Fibroblast of skin of left quadriceps (primary cell): ENCODE measurements at places on chromosomes 16 and 17.
A peak's percentile ranks its signal among the peaks of the same experiment; 100 is the strongest.

- DNase-seq: no peak
Observed at GRCh38 chr16:88759976-88760350, 25.1 kb downstream of the PIEZO1 start.

GRCh38 chr17:44397479-44398440, 8.3 kb upstream of the ITGA2B start:
- no peak for DNase-seq

DNA sequence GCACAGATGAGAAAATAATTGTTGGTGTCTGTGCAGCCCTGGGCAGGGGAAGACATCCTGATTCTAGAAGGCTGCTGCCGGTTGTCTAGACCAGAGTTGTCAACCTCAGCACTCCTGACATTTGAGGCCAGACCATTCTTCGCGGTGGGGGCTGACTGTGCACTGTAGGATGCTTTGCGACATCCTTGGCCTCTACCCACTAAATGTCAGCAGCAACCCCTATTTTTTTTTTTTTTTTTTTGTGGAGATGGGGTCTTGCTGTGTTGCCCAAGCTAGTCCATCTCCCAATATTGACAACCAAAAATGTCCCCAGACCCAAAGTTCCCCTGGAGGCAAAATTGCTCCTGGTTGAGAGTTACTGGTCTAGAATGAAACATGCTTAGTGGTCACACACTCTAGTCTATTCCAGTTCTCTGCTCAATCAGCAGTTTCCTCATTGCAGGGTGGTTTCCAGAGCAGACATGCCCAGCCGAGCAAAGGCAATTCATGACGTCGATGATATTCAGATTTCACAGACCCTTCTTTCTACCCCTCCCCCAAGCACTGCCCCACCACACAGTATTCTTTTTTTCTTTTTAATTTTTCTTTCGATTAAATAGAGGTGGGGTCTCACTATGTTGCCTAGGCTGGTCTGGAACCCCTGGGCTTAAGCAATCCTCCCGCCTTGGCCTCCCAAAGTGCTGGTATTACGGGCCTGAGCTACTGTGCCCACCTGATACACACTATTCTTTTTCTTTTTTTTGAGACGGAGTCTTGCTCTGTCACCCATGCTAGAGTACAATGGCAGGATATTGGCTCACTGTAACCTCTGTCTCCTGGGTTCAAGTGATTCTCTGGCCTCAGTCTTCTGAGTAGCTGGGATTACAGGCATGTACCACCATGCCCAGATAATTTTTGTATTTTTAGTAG, 9.0 kb downstream of the C17orf99 start:
- DNase-seq: no peak

DNA sequence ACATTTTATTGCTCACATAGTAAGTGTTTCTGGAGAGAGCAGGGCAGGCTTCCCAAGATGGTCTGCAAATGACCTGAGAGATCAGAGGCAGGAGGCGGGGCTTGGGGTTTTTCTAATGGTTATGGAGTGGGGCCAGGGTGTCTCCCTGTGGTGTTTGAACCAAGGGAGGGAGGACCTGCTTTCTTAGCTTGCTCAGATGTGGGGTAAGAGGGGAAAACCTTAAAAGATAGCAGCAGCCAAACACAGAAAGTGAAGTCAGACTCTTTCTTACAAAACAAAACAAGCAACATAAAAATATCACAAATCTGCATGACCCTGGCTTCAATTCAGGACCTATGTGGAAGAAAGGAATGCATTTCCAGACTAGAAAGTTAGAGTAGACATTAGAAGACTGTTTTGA, 22.9 kb upstream of the DNAJA2 start:
- no peak for DNase-seq

DNA sequence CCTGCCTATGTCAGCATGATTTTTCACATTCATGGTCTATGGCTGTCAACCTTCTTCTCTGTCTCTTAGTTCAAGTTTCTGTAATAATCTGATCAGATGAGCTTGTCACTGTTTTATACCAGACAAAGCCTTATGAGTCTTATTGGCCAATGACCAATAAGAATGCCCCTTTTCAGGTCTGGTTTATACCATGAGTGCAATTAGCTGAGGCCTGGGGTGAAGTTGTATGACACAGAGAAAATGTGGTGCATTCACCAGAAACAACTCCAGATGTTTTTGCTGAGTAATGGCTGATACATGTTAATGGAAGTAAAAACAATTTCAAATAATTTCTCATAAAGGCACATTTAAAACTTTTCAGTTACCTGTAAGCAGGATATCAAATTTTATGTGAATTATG, 218.6 kb upstream of the CDH8 start:
- DNase-seq: peak; percentile 28

DNA sequence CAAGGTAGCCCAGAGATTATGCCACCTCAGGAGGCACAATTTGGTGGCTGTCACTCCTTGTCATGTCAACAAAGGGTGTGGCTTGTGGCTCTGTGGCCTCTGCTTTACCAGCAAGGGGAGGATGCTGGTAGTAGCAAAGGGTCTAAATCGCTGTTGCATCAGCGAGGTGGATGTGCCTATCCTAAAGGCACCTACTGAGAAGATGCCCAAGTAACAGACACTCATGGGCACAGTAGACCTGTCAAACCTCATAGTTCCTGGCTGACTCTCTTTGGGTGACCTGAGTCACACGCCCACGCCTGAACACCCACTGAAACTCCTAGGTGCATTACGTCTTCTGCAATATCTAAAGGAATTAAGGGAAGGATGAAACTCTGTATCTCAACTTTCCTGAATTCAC, 139.5 kb downstream of the PRKCB start:
- no peak for DNase-seq

DNA sequence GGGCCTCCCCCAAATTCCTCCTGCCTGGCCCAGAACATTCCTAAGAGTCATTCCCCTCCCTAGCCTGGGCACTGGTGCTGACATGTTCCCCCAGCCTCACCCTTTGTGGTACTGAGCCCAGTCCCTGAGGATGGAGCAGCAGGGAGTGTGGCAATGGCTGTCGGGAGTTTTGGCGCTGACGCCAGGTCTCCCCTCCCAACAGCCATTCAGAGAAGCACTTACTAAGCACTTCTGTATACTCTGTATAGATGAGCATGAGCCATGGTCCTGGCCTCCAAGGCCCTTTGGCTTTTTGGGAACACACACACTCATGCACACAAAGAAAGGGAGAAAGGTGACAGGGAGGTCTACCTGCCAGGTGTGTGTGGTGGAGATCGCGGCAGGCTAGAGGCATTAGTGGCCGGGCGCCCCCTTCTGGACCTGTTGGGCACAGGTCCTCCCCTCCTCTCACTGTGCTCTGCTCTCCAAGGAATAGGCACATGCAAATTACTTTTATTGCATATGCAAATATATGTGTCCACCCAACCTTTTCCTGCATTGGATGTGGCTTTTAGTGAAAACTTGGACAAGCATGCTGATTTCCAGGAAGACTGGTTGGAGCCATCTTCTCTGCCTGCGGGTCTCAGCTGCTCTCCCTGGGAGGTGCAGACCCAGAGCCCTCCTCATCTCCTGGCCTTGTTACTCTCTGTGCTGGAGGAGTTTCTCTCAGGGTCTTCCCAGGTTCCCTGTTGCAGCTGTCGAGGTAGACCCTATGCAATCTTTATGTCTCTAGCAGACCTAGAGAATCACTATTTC, 17.4 kb upstream of the C17orf107 start:
- DNase-seq: no peak

GRCh38 chr17:236641-237405, 55.4 kb upstream of the DOC2B start:
- DNase-seq: no peak

DNA sequence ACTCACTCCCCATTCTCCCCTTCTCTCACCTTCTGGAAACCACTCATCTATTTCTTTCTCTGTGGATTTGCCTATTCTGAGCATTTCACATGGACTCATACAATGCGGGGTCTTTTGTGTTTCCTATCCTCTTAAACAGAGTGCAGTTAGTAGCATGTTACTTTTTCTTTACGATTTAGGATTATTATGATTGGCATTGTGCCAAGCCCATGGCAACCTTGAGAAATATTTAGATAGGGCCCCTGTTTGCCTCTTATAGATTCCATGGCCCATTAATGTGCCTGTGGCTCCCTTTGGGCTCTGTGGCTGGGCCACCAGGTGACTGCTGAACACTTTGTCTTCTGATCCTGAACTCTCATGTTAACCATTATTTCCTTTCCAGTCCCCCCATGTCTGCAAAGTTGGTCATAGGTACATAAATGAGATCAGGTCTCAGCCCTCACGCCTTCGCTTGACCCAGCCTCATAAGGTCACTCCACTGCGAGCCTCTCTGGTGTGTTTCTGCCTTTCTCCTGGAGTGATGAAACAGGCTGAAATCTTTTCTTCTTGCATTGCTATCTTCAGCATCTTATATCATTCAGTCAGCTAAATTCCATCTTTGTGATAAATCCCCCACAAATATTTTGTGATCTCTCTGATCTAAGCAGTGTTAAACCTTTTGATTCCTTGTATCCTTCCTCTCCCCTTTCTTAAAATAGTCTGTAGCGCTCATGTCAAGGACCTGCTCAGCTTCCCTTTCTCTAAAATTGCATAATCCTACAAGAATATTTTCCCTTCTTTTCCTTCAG, 44.0 kb downstream of the MYH3 start:
- DNase-seq: peak; percentile 85

DNA sequence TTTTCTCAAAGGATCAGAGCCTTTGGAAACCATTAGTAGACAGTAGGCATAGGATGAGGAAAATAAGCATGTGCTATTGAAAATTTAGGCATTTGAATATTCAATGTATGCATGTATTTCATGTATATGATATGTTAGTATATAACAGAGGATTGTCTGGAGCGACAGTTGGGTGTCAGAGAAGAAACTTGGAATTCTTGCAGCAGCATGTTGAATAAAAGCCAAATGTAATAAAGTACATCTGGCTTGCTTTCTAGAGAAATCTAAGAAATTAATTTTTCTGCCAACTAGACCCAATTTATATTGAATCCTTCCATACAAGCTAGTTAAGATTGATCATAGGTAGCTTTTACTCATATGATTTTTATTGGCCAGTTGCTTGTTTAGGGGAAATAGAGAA, 578.8 kb downstream of the CDH11 start:
- no peak for DNase-seq

DNA sequence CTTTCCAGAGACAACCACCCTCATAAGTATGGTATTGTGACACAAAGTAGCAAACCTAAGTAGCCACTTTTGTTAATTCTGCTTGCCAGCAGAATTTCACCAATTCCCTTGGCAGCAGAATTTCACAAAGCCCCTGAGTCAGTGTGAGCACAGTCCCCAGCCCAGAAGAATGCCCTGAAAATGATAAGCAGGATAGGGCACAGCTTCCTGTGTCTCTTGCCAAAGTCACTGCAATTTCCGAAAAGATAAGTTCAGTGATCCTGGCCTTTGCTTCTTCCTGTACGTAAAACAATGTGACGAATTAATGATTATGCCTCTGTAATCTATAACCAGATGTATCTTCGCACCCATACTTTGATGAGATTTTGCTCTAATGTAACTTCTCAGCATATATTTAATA, 16.0 kb upstream of the WIPF2 start:
- no peak for DNase-seq

GRCh38 chr16:54647725-54648221, 282.9 kb upstream of the IRX5 start:
- peak; percentile 20 for DNase-seq

DNA sequence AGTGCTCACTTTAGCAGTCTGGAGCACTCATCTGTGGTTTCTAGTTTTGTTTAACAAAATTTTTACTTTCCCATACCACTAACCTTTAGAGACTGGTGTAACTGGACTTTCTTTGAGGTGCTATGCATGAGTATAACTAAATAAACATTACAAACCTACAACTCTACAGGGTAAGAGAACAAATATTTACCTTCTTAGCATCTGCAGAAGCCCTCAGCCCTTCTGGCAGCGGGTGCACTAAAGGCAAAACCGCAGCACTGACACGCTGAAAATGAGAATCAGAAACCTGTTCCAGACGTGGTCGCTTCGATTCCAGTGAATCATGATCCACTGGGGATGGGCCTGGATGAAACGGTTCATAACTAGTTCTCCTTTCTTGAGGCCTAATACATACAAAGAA, 43.7 kb downstream of the NCOR1 start:
- no peak for DNase-seq

GRCh38 chr17:55852734-55853133, 101.9 kb downstream of the PCTP start:
- no peak for DNase-seq

- no peak for DNase-seq
Observed at GRCh38 chr17:61574542-61575351, 16.3 kb downstream of the NACA2 start.

DNA sequence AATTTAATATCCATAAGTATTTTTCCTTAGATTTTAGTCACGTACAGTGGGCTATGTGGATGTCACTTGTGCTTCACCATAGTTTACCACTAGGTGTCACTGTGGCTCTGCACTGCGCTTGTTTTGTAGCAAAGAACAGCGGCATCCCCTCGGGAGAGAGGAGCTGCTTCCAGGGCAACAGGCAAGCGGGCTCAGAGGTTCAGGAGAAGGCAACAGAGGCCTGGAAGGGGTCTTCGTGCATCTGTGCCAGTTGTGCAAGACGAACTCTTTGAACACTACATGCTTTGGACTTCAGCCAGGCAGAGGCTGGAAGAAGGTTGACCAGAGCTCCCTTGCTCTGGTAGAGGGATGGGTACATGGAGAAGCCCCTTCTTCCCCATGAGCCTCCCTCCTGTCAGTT, 20.6 kb downstream of the CYB561 start:
- peak; percentile 69 for DNase-seq

GRCh38 chr16:11748404-11749254, 6.0 kb upstream of the TXNDC11 start:
- DNase-seq: no peak

GRCh38 chr16:51968749-51969148, 578.2 kb downstream of the TOX3 start:
- DNase-seq: no peak

- no peak for DNase-seq
Observed at GRCh38 chr17:21285164-21286065, 904 bp downstream of the MAP2K3 start.

GRCh38 chr17:2751491-2751890, 2.0 kb upstream of the CCDC92B start:
- DNase-seq: no peak

GRCh38 chr16:56357241-56357764, 68.0 kb downstream of the AMFR start:
- peak; percentile 18 for DNase-seq

- DNase-seq: no peak
Observed at GRCh38 chr17:42535155-42536047, 640 bp upstream of the NAGLU start.

DNA sequence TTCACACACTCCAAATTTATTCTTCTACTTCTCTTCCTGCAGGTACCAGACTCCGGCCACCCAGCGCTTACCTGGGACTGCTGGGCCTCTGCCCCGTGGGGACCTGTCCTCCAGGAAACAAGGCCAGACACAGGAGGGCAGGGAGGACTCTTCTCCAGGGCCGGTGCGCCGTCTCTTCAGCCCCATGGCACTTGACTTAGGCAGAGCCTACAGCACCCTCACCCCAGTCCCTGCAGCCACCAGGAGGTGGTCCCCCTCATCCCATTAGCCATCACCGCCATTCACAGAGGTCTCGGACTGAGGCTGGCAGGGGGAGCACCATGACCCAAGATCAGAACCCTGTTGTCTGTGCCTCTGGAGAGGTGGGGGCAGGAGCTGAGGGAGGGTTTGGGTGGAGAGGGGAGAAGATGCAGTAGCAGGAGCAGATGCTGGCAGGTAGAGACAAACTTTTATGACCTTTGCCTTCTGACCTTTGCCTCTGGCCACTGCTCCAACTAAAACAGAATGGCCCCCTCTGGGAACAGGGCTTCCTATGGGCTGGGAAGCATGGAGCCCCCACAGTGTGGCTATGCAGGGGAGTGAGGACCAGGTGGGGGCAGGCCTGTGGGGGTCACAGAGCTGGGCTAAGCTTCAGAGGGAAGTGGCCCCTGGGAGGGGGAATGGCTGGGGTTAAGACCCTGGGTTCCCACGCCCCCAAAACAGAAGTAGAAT, 1.7 kb upstream of the GCGR start:
- DNase-seq: no peak
